ENCODE measurements at places on chromosomes 5 and 9. TPM values are rescaled to one million over a fixed set of nuclear protein-coding genes. Genes with fewer than 3 reads are reported as not detected.

MACROH2A1 gene
- 34.6 TPM for polyA plus RNA-seq

ZNF354C gene
- 2.0 TPM for polyA plus RNA-seq

N4BP3 gene
- polyA plus RNA-seq = 2.6 TPM

SUSD3 gene
- 4.8 TPM for polyA plus RNA-seq

RABL6 gene
- polyA plus RNA-seq = 54.4 TPM

PPWD1 gene
- 18.2 TPM for polyA plus RNA-seq

KLHL3 gene
- polyA plus RNA-seq = 1.7 TPM

DMXL1 gene
- polyA plus RNA-seq = 8.9 TPM

WNT8A gene
- not detected for polyA plus RNA-seq

WWC1 gene
- polyA plus RNA-seq = 14.2 TPM

FIBCD1 gene
- polyA plus RNA-seq = 0.21 TPM

SEMA4D gene
- polyA plus RNA-seq = 3.1 TPM

FOXI1 gene
- 0.24 TPM for polyA plus RNA-seq

SHISAL2B gene
- 7.0 TPM for polyA plus RNA-seq

GZMA gene
- 2.7 TPM for polyA plus RNA-seq

DTWD2 gene
- 1.5 TPM for polyA plus RNA-seq

EGFL7 gene
- 456 TPM for polyA plus RNA-seq

PDE6A gene
- polyA plus RNA-seq = not detected

PCDHGB4 gene
- polyA plus RNA-seq = 0.60 TPM

SH3RF2 gene
- polyA plus RNA-seq = 3.0 TPM

AFAP1L1 gene
- 4.1 TPM for polyA plus RNA-seq

EIF4E1B gene
- polyA plus RNA-seq = not detected

UAP1L1 gene
- 9.0 TPM for polyA plus RNA-seq

All from adipose tissue (tissue), 3 donors.